ENCODE measurements at places on chromosomes 4 and X.

DNA sequence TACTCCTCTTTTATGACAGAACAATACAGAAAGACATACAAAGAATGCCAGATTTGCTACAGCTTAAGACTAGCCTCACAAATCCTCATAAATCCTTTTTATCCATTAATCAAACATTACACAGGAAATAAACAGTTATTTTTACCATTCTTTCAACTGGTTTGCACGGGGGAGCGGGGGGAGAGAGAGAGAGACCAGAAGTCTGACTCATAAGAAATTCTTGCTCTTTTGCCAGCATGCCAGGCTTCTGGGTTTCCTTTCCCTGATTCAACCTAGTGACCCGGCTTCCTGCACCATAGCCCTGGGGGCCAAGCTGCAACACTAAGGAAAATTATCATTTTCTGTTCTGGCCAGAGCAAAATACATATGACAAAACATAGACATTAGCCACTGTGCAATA, 6.8 kb upstream of the RRAGB start:
- DNase-seq: no peak

- no peak for DNase-seq
Observed at GRCh38 chr4:15753081-15753480, 25.0 kb upstream of the CD38 start.

GRCh38 chr4:139973015-139973414, 181.0 kb downstream of the MAML3 start:
- DNase-seq: no peak

- DNase-seq: no peak
Observed at GRCh38 chr4:47084795-47085194, 53.4 kb downstream of the GABRB1 start.

DNA sequence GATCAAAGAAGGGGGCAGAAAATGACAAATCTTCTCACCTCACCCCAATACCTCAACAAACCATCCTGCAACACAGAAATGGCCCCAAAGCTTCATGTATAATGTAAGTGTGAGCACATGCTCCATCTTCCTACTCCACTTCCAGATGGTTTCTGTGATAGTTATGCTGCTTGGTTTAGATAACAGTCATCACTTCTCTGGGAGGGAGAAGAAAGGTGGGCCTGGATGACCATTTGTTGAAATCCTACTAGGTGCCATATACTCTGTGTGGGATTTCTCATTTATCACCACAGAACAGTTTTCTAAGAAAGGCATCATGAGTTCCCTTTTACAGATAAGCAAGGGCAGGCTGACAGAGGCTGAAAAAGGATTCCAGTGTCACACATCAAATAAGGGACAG, 31.3 kb upstream of the NXF3 start:
- no peak for DNase-seq

DNA sequence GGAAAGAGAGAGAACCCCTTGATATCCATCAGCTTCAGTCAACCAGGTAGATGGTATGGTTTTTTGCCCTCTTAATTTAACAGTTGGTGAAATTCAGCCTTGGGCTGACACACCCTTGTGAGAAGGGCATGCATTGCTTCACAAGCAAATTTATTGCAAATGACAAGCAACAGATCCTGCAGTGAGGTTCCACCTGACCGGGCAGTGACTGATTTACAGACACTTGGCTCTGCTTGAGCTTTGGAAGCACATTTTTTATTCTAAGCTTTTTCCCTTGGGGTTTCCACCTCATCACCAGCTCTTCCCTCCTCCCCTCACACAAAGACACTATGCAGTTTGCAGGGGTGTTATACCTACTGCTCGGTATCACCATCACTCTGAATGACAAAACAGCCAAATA, 28.3 kb upstream of the SERTM2 start:
- DNase-seq: no peak

DNA sequence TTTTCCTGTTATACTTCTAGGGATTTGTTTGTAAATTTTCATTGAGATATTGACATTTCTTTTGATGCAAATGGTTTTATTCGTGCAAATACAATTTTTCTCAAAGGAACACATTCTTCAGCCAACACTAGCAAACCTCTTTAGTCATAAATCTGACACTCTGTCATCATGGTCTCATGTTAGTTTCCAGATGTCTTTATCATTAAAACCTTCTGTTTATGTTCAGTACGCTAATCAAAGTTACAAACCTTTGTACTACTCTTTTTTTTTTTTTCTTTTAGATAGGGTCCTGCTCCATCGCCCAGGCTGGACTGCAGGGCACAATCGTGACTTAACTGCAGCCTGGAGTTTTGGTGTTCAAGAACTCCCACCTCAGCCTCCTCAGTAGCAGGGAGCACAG, 7.1 kb downstream of the SLC25A31 start:
- DNase-seq: no peak

DNA sequence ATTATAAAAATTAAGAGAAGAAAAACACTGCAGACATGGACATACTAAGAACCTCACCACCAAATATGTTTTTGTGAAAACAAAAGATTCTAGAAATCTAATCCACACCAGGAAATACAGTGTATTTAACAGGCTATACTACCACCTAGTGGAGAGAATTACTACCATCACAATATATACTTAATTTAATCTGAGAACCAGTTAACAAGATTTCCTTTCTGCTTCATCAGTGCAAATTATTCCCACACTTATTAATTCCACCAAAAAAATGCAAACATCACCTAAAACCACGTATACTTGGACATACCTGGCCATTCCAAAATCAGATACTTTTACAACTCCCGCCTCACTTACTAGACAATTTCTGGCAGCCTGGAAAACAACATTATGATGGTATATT, 7.0 kb upstream of the TXK start:
- peak; percentile 37 for DNase-seq

DNA sequence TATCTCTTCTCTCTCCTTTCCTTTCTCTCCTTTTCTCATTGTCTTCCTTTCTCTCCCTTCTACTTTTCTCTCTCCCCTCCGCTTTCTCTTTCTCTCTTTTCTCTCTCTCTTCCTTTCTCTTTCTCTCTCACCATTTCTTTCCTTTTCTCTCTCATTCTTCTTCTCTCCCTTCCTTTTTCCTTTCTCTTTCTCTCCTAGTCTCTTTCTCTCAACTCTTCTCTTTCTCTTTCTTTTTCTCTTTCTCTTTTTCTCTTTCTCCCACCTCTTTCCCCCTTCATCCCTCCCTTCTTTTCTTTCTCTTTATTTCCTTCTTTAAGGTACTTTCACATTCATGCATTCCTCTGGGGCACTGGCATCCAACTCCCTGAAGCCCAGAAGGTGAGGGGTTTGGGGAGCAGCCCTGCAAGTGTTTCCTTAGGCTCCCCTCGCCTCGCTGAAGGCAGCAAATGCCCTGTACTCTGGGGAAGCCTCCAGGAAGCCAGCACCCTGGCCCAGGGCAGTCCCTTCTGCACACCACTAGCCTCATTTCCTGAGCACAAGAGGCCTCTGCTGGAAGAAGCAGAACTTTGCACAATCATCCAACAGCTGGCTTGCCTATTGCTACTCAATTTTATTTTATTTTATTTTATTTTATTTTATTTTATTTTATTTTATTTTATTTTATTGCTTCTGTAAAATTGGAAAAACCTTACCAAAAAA, 124.2 kb downstream of the NFKB1 start:
- DNase-seq: peak; percentile 65

GRCh38 chr4:130825284-130825683, 1729.3 kb downstream of the C4orf33 start:
- no peak for DNase-seq

- DNase-seq: no peak
Observed at GRCh38 chrX:79330022-79330421, 37.1 kb downstream of the ITM2A start.

DNA sequence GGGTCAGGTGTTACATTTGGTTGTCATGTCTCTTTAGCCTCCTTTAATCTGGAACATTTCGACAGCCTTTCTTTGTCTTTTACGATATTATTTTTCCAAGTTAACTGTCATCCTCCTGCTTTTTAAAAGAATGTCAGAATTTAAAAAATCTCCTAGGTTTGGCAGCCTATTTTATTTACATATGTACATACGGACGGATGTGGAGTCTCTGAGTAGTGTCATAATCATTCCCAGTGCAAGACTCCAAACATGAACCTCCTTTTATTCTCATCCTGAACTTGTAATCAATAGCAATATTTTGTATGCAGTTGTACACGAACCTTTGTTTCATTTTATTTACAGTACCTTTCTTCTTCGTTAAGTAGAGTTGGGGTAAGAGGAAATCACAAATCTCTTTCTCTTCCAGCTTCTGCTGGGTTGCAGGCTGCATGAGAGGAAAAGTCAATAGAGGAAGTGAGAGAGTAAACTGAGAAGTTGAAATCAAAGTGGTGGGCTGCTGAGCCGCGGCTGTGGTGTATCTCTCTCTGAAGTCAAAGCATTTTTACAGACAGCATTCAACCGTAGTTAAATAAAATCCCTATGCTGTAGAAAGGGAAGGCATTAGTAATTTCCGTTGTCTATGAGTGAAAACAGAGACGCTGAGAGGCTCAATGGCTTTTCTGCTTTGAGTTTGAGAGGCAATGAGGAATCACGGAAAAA, 53.9 kb upstream of the RPS6KA3 start:
- DNase-seq: peak; percentile 13

GRCh38 chr4:85756938-85757337, 282.0 kb downstream of the ARHGAP24 start:
- peak; percentile 11 for DNase-seq

GRCh38 chrX:49257074-49257790, 7.3 kb downstream of the FOXP3 start:
- no peak for DNase-seq

- DNase-seq: no peak
Observed at GRCh38 chrX:23855569-23855968, 52.2 kb downstream of the APOO start.

DNA sequence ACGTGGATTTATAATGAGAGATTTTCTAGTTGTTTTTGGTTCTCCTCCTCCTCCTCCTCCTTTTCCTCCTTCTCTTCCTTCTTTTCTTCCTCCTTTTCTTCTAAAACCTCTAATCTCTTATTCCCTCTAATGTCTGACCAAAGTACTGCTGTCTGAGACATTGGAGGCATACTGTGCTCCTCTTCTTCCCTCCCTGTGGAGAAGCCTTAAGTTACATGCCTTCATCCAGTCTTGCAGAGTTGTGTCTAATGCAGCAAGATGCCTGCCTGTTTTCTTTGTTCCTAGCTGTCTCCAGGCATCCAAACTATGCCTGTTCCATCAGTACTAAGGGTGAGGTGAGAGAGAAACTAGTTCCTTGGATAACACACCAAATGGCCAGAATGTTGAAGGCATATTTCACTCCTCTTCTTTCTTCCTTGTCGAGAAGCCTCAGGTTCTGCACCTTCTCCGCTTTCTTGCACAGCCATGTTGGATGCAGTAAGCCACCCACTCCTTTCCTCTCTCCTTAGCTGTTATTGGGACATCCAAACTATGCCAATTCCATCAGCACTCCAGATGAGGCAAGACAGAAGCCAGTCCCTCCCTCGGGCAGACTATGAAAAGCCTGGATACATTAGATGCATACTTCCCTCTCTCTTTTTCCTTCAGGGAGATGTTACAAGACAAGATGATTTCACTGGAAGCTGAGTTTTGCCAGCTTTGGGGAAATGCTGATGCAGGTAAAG, 285.7 kb upstream of the TRAM1L1 start:
- DNase-seq: no peak

- no peak for DNase-seq
Observed at GRCh38 chr4:175459571-175459970, 352.5 kb downstream of the GPM6A start.

DNA sequence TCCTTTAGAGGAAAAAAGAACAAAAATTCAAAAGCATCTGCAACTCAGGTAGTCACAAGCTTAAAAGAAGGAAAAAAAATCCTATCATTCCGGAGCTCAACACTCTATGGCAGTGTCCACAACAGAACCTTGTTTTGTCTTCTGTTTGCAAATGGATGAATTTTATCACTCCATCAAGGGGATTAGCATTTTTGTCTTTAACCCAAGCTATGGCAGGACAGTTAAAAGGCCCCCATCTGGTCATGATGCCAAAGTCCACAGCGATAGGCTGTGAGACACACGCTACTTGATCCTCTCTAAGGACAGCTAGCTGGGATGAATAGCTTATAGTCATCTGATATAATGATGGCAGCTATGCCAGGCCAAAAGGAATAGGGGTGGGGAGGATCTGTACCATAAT, 16.6 kb downstream of the AMER1 start:
- DNase-seq: no peak

DNA sequence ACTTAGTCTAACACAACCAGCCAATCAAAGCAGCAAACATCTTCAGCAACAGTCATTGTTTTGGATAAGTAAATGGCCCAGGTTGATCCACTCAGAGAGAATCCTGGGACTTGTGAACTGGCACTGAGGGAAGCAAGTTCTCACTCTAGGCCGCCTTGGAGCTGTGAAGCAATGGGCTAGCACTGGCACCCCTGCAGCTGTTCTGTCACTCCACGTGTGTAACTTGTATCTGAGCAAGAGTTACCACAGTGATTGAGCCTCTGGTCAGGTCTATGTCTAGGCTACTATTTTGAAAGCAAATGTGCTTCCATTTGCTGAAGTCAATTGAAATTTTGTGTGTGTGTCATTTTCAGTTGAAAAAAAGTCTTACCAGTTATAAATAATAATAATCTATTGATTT, 57.2 kb upstream of the HS3ST1 start:
- no peak for DNase-seq

GRCh38 chrX:68992821-68993397, 164.1 kb downstream of the EFNB1 start:
- DNase-seq: no peak

DNA sequence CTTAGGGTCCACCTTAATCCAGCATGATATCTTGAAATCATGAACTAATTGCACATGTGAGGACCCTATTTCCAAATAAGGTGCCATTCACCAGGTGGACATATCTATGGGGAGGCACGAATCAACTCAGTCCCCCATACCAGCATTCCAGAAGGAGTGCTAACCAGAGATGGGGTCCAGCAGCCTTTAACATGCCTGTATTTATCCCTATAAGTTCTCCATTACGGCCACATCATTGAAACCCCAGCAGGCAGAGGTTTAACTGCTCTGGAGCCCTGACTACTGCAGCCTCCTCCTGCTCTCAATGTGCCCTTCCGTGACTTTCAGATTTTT, 3.2 kb upstream of the ASMTL start:
- no peak for DNase-seq

- DNase-seq: no peak
Observed at GRCh38 chr4:153257991-153258390, 53.7 kb downstream of the TRIM2 start.

DNA sequence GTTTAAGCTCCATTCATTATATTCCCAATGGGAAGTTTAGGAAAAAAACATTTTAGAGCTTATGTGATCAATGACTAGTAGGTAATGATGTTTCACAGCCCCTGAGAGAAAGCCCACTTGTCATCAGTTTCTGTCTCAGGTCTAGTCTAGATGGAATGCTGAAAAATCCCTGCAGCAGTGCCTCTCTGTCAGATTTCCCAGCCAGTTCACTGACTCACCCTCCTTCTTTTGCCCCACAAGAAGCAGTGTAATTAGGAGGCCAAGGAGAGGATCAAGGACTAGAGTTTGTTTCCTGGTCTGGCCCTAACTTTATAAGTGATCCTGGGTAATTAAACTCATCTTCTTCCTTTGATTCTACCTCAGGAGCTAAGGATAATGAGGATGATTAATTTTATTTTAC, 118.7 kb upstream of the ANXA3 start:
- DNase-seq: no peak

GRCh38 chr4:108622022-108622421, 1.6 kb downstream of the RPL34 start:
- DNase-seq: no peak

GRCh38 chr4:52956691-52957090, 94.6 kb downstream of the RASL11B start:
- DNase-seq: no peak

All from GM13977 (cell line).